CD4-positive, alpha-beta T cell (primary cell): ENCODE measurements at places on chromosomes 7 and 10.

GRCh38 chr10:52313933-52314821, at the start of gene DKK1:
Gene DKK1, plus strand, starts transcription at chr10:52314281. Its CDS starts 154 bp downstream, at chr10:52314435.
- no peak within 1 kb of the TSS for H3K4me3 ChIP-seq
- H3K36me3 ChIP-seq = no peaks in the 10 kb centered on the region
- peaks cover 4% of the 10 kb centered on the region for H3K4me1 ChIP-seq
- no peak for DNase-seq

DNA sequence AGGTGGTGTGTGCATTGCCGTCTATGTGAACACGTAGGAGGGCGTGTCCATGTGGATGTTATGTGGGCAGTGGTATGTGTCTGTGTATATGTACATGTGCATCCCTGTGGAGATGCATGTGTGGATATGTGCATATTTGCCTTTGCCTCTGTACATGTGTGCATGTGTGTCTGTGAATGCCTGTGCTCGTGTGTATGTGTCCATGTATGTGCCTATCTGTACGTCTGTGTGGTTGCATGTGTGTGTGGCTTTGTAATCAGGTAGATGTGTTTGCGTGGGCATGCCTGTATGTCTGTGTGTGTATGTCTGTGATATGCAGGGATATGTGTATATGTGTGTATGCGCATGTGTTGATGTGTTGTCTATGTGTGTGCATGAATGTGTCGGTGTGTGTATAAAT, 19.7 kb downstream of the ADCY1 start:
- no peak for DNase-seq
- no peak overlapping the region for H3K27ac ChIP-seq
- no peaks in the 10 kb centered on the region for H3K36me3 ChIP-seq
- no peaks in the 10 kb centered on the region for H3K27me3 ChIP-seq

- peak overlapping the region; percentile 73 for H3K4me3 ChIP-seq
- peak overlapping the region; percentile 81 for H3K27ac ChIP-seq
- H3K36me3 ChIP-seq = no peaks in the 10 kb centered on the region
- H3K27me3 ChIP-seq = no peaks in the 10 kb centered on the region
- H3K4me1 ChIP-seq = peaks cover 26% of the 10 kb centered on the region
Measured at GRCh38 chr7:106110885-106111654, 1.0 kb downstream of the SYPL1 start.

- H3K36me3 ChIP-seq = peaks cover 24% of the 10 kb centered on the region
- H3K4me3 ChIP-seq = peak overlapping the region; percentile 94
- peaks cover 23% of the 10 kb centered on the region for H3K4me1 ChIP-seq
- DNase-seq = peak; percentile 60
- H3K27ac ChIP-seq = peak overlapping the region; percentile 82
Measured at GRCh38 chr7:103343758-103344452, 662 bp downstream of the DNAJC2 start.

DNA sequence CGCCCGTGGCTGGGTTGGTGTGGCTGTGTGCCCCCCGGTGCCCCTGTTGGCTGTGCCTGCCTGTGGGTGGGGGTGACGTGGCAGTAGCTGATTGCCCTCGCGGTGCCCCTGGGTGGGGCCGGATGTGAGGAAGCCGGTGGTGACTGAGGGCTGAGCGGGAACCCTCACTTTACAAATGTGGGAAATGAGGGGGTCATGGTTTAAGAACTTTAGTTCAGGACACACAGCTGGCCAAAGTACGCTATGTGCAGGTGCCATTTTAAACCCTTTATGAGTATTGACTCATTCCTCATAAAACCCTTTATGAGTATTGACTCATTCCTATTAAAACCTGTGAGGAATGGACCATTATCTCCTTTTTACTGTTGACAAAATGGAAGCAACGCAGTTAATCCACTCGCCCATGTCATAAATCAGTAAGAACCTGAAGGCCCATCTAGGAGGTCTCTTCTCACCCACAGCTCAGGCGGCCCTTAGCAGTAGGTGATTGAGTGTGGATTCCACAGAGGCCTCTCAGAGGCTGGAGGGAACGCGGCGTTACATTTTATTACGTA, 290.1 kb upstream of the COBL start:
- H3K36me3 ChIP-seq = no peaks in the 10 kb centered on the region
- H3K27ac ChIP-seq = no peak overlapping the region
- H3K27me3 ChIP-seq = no peaks in the 10 kb centered on the region
